ENCODE measurements at places on chromosomes 12 and 14.
A peak's percentile ranks its signal among the peaks of the same experiment; 100 is the strongest.

DNA sequence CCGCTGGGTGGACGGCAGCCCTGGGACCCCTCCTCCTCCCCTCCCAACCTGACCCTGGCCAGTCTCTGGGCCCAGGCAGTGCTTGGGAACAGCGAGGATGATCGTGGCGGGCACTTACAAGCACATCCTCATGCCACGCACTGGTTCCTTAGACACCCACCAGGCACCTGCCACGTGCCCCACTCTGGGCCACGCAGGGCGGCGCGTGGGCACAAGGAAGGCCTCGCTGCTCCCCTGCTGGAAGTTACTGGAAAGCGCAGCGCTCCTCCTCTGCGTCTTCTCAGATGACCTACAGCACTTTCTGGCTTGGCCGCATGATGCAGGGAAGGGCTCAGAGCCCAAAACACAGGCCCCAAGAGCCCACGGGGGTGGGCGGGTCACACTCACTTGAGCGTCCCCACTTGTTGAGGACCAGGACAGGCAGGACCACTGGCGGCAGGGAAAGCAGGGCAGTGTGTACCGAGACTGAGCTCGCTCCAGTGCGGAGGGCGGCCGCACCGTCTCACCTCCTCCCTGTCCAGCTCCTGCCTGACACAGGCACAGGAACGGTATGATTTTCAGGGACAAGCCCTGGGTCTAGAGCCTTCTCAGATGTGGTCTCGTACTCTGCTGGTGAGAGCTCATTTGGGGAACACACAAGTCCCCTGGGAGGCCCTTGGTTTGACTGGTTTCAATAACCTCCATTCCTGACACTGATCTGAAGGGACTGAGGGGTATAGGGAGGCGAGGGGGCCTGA is 128.3 kb upstream of the EVL start:
- DNase-seq, result no peak

DNA sequence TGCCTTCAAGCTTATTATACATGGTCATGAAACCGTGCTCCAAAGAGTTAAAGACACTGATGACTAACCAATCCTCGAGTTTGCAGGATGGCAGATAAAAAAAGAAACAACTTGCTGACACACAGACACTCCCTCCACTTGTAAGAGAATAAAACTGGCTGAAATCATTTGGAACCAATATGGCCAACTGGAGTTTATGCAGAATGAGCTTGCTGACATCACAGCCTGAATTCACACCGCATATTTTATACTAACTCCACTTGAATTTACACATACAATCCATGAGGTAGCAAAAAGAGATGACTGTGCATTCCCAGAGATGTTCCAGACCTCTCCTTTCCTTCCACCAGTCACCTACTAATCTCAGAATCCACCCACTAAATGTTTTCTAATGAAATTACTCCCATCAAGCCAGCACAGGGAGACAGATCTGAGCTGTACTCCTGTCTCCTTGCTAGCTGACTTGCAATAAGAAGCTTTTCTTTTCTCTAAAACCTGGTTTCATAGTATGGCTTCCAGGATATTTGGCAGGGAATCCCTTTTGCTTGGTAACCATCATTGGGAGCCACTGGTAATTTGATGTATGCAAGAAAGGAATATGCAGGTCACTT is 15.8 kb upstream of the PTPRR start:
- no peak for DNase-seq

GRCh38 chr12:24562771-24563431 is 386.0 kb downstream of the BCAT1 start:
- DNase-seq, result peak; percentile 29

GRCh38 chr12:109098651-109099050 is 1.3 kb downstream of the UNG start:
- no peak for DNase-seq

Measured in substantia nigra (tissue), 51 donors.